ENCODE measurements at places on chromosomes 5 and 9.

- DNase-seq: no peak
Observed at GRCh38 chr5:169711551-169712225, 74.6 kb downstream of the DOCK2 start.

DNA sequence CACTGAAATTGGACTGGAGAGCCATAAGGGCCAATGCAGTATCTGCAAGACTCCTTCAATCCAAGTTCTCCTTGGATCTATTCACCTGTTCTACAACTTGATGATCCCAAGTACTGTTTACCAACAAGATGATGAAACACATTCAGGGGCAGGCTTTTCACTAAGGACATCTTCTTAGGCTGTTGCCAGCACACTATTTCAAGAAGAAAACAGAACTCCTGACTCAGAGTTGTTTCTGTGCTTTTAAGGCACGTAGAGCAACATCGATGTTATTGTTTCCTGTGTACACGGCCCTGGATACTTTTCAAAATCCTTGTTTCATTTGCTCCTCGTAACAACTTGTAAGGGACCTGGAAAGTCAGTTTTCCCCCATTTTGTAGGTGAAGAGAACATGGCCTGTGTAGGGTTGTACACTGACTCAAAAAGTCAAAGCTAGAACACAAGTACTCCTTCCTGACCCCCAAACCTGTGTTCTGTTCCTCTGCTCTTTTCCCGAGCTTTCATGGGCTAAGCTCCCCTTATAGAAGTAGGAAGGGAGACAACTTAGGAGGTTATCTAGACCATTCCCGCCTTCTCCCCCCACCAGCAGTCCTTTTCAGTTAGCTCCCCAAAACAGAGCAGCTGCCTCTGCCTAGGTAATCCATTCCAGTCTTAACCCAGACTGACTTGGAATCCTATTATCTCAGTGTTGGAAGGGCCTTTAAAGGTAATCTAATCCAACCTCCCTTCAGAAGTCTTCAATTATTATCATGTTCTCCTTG is 5.2 kb upstream of the MGAT1 start:
- DNase-seq: no peak

GRCh38 chr9:136713550-136713949 is 1.2 kb downstream of the DIPK1B start:
- DNase-seq: no peak

- no peak for DNase-seq
Observed at GRCh38 chr5:64149268-64149667, 16.4 kb upstream of the RNF180 start.

- DNase-seq: no peak
Observed at GRCh38 chr9:73260506-73260905, 108.8 kb downstream of the ANXA1 start.
